ENCODE measurements at places on chromosomes 12 and 14.

- no peak for DNase-seq
Observed at GRCh38 chr14:101591582-101591981, 30.3 kb downstream of the DIO3 start.

DNA sequence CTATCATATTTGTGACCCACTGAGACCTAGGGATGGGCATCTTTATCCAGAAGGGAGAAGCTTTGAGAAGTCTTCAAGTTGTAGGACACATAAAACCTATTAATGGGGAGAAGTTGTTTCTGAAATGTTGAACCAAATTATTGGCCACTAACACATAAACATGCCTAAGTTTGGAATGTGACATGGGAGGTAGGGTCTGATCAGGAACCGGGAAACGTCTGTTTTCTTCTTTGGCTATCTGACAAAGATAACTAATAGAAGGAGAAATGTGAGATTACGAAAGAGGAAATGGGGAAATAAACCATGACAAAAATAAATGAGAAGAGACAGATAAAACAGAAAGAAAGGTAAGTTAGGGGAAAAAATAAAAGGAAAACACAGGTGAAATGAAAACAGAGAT lies 425.2 kb downstream of the EGLN3 start:
- no peak for DNase-seq

- peak; percentile 10 for DNase-seq
Observed at GRCh38 chr12:87304406-87304805, 724.8 kb downstream of the C12orf50 start.

- DNase-seq, result no peak
Observed at GRCh38 chr12:23555825-23556207, 393.7 kb downstream of the SOX5 start.

DNA sequence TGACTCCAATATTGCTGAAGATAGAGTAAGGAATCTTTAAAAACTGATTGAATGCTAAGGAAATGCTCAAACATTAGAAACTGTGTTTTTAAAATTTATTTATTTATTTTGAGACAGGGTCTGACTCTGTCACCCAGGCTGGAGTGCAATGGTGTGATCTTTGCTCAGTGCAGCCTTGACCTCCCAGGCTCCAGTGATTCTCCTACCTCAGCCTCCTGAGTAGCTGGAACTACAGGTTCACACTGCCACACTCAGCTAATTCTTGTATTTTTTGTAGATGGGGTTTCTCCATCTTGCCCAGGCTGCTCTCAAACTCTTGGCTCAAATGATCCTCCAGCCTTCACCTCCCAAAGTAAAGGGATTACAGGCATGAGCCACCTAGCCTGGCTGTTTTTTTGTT lies 3.3 kb upstream of the DCAF5 start:
- no peak for DNase-seq

- no peak for DNase-seq
Observed at GRCh38 chr14:55062517-55063351, 11.3 kb downstream of the MAPK1IP1L start.

- no peak for DNase-seq
Observed at GRCh38 chr12:28212182-28212581, 21.9 kb downstream of the CCDC91 start.

DNA sequence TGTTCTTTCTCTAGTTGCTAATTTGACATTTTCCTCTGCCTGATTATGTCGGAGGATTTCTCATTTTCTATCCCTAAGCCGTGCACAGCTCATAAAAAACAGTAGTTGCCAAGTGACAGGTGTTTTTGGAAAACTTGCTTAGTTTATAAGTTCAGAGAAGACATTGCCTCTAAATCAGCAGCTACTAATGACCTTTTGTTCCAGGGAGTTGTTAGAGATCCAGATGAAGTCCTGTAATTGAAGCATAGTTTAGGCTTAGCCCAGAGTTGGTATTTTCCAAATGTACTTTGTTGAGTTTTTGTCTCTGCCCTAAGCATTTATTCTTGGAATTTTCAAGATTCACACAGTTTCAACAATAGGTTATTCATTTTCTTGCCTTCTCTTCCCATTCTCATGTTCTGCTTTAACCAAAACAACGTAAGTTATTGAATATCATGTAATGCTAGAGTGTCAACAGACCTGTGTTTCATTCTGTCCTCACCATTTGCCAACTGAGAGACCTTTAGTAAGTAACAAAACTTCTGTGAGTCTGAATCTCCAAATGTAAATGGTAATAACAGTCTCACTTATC lies 110.0 kb upstream of the SLCO1C1 start:
- no peak for DNase-seq

DNA sequence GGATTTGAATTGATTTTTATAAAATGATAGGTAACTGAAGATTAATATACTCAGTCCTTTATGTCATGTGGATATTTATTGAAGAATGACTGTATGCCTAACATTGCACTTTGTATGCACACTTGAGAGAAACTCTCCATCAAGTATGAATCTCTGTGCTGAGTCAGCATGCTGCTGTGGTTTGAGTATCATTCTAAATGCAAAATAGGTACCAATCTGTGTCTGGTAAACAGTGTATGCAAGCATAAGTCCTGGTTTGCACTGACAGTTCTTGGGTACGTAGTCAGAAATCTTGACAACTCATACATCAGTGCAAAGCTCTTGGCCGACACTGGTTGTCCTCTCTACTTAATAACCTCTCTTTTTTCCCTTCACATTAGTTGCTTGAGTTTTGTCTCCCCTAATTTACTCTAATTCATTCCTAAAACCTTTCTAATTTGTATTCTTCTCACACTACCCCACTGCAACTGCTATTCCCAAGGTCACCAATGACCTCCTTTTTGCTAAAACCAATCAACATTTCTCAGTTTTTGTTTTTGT lies 21.8 kb downstream of the MGAT4C start:
- DNase-seq, result peak; percentile 21

- no peak for DNase-seq
Observed at GRCh38 chr14:94679937-94680861, 68.0 kb downstream of the SERPINA3 start.

DNA sequence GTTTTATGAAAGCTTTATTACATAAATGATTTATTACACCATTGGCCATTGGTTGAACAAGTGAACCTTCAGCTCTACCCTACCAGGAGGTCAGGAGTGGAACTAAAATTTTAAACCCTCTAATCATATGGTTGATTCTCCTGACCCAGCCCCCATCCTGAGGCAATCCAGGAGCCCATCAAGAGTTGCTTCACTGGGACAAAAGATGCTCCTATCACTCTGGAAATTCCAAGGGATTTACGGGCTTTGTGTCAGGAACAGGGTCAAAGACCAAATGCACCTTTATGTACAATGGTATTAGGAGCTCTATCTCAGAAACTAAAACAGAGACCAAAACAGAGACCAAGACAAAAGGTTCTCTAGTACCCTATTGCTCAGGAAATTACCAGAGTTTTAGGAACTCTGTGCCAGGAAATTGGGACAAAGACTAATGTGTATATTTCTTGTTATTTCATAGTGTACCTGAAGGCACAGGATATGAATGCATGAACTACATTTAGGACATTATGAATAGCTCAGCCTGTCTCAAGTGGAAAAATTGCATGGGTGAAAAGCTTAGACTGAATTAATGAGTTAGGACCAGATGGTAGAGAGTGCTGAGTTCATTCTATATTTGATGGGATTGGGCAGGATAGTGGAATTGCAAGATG lies 171.7 kb upstream of the FLRT2 start:
- DNase-seq, result no peak

GRCh38 chr14:23513005-23513817 lies 38.4 kb downstream of the ZFHX2 start:
- peak; percentile 90 for DNase-seq

DNA sequence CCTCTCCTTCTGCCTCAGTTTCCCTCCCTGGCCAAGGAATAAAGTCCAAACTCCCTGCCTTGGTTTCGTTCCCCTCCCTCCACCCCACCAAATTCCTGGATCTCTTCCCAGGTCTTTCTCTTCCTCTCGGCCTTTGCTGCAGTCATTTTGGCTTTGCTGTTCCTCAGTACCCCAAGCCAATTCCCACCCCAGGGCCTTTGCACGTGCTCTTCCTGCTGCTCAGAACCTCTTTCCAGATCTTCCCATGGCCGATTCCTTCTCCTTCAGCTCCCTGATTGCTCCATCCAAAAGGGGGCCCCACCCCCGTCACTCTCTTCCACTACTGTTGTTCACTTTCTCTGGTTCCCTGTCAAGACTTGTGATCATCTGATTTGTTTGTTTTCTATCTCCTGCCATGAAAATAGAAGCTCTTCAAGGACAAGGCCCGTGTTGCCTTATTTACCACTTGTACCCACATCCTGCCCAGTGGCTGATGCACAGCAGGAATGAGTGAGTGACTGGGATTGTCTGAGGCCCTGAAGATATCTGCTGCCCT lies 3.1 kb downstream of the HNF1A start:
- DNase-seq, result no peak

- no peak for DNase-seq
Observed at GRCh38 chr12:91349476-91349875, 166.9 kb upstream of the DCN start.

GRCh38 chr14:104343690-104344640 lies 205.6 kb downstream of the KIF26A start:
- DNase-seq, result no peak

DNA sequence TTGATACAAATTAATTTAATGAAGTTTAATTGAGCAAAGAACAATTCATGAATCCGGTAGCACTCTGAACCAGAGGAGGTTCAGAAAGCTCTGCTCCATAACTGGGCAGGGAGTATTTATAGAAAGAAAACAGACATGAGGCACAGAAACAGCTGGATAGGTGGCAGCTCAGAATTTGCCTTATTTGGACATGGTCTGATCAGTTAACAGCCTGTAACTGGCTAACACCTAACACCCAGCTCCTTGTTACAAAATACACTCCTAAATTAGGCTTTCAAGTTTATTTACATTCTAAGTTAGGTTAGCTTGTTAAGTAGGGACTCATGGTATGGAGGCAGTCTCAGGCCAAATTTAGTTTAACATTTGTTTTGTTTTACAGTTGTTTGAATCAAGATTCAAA lies 67.8 kb upstream of the TMCC3 start:
- DNase-seq, result no peak

DNA sequence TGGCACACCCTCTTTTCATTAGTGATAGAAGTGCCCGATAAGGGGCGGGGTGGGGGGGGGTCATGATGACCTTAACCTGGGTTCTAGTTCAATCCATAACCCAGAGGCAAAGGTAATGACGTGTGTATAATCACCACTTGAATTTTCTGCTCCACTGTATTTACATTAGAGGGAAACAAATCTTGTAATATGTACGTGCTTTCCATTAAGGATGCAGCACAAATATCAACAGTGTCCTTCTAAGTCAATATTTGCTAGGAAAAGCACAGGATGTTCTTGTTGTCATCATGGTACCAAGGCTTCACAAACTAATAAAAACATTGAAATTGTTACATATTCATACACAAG lies 121.2 kb upstream of the SLC38A2 start:
- DNase-seq, result no peak

DNA sequence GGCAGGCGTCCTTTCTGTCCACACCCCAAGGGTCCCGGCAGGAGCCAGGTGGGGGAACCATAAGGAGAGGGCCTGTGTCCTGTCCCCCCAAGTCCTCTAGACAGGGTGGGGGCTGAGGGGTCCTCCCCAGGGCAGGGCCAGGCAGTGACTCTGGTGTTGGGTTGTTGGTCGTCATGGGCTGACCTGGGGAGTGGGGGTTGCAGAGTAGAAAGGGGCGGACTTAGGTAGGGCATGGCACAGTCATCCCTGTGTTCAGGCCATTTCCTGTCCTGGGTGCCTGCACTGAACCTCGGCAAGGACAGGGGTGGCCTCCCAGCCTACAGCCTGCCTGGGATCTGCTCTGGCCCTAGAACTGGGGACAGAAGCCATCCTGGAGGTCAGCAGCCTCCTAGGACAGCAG lies 356.2 kb downstream of the TMEM121 start:
- no peak for DNase-seq

- DNase-seq, result no peak
Observed at GRCh38 chr12:125038976-125039625, 26.1 kb upstream of the AACS start.

- DNase-seq, result no peak
Observed at GRCh38 chr14:64080452-64080851, 213.7 kb downstream of the ESR2 start.

DNA sequence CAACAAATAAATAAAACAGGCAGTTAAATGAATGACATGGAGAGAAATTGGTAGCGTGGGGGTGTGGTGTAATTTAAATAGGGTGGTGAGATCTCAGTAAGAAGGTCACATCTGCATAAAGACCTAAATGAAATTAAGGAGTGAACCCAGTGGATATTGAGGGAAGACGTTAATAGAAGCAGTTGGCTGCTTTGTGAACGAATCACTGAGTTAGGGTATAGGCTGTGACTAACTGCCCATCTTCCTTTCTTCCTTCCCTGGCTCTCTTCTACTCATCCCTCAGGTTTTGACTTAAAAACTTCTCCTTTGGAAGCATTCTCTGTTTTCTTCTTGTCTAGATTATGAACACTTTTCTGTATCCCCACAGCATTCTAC lies 64.7 kb downstream of the BTG1 start:
- no peak for DNase-seq

Data from Ammon's horn (tissue), 1 donor.